Right ventricle myocardium inferior (tissue), 1 donor: ENCODE measurements at places on chromosomes 2 and 18. TPM values are rescaled to one million over a fixed set of nuclear protein-coding genes. Genes with fewer than 3 reads are reported as not detected.

DNA sequence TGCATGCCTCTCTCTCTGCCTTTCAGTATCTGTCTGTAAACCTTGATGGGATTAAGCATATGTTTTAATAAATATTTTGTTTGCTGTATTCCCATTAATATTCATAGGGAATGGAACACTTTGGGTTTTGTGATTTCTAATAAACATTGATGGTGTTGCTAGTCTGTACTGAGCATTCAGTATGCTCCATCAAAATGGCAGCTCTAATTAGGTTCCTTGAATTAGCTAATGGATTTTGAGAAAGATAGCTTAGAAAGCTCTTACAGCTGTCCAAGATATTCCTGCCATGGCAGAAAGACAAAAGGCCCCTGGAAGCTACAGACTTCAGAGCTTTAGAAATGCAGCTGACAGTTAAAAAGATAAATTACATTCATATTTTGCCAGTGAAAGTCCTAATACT lies 199.2 kb upstream of the NRP2 start:
- no peak for DNase-seq

DNA sequence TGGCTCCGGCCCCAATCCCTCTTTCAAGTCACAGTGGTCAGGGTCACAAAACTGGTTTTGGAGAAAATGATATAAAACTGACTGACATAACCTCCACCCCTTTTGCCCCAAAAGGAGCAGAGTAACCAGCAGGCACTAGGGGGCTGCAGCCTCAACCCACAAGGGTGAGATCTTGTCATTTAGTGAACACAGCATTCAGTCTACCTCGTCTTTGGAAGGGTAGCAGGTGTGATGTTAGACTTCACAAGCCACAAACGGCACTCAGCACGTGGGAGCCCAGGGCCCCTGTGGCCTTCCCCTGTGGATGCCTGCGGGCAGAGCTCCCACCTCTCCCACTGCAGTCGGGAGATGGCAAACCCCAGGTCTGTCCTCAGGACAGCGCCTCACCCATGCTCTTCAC lies 372.1 kb upstream of the MYT1L start:
- no peak for DNase-seq

DNA sequence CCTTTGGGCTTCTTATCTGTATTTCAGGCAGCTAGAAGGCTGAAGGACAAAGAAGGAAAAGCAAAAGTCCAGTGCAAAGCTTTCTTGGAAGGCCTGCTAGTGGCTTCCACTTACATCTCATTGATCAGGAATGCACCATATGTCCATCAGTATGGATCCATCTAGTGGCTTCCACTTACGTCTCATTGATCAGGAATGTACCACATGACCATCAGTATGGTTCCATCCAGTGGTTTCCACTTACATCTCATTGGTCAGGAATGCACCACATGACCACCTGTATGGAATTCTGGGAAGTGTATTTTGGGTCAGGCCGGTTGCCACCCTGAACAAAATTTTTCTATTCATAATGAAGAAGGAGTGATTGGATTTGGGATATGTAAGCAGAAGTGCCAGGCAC lies 70.6 kb downstream of the LYPD6 start:
- DNase-seq: no peak

DNA sequence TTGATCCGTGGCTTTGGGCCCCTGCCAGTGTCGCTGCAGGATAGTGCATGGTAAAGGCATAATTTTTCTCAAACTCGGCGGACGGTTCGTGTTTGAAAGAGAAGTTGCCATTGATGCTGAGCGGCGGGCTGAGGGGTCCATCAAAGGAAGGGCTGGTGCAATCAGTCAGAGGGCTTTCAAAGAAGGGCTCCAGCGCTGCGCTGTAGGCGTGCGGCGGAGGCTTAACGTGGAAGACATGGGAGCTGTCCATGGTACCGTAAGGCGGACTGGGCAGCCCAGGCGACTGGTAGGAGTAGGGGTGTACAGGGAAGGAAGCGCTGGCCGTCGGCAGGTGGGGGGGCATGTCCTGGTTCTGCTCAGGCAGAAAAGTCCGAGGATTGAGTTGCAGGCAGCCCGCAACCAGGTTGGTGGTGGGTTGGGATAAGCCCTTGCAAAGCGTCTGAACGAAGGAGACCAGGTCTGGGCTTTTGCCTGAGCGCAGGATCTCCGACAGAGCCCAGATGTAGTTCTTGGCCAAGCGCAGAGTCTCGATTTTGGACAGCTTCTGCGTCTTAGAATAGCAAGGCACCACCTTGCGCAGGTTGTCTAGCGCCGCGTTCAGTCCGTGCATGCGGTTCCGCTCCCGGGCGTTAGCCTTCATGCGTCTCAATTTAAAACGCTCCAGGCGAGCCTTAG lies 2.3 kb downstream of the NEUROD1 start:
- DNase-seq: peak; percentile 74

DNA sequence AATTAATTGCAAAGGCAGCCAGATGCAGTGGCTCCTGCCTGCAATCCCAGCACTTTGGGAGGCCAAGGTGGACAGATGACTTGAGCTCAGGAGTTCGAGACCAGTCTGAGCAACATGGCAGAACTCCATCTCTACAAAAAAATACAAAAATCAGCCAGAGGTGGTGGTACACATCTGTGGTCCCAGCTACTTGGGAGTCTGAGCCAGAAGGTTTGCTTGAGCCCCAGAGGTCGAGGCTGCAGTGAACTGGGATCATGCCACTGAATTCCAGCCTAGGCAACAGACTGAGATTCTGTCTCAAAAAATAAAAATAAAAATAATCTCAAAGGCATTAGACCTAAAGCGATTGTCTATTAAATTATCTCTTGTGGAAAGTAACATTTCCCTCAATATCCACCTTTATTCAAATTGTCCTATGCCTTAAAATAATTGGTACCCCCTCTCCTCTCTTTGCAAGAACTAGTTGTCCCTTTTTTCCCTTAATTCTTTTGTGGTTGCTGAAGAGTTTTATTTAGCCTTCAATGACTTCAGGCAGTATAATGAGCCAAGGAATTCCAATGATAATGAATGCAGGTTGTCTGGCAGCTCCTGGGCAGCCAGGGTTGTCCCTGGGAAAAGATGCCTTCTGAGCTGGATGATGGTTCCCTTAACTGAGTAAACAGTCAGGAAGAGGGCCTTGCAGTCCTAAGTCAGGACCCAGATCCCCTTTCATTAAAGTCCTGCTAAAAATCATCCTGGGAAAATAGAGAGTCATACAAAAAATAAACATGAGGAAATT lies 32.2 kb downstream of the GPR75 start:
- no peak for DNase-seq

DNA sequence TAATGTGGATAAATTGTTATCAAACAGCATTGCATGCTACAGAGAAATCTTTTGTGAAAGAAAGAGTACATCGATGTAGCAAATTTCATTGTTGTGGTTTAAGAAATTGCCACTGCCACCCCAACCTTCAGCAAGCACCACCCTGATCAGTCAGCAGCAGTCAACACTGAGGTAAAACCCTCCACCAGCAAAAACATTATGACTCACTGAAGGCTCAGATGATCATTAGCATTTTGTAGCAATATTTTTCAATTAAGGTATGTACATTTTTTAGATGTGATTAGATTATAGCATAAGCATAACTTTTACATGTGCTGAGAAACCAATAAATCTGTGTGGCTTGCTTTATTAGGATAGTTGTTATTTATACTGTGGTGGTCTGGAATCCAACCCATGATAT lies 75.5 kb downstream of the ZNF385B start:
- DNase-seq: no peak

DNA sequence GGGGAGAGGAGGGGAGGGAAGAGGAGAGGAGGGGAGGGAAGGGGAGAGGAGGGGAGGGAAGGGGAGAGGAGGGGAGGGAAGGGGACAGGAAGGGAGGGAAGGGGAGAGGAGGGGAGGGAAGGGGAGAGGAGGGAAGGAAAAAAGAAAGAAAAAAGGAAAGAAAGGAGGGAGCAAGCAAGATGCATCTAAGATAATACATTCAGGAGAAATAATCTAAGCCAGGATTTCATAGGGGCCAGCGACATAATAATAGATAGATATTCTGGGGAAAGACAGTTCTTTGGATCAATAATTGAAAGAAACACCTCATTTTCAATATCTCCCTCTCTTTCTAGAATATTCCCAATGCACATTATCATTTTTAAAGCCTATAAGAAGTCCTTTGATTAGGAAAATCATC lies 328.9 kb upstream of the ID2 start:
- no peak for DNase-seq

- DNase-seq: no peak
Measured at GRCh38 chr2:230701308-230701707, 11.3 kb upstream of the CAB39 start.

DNA sequence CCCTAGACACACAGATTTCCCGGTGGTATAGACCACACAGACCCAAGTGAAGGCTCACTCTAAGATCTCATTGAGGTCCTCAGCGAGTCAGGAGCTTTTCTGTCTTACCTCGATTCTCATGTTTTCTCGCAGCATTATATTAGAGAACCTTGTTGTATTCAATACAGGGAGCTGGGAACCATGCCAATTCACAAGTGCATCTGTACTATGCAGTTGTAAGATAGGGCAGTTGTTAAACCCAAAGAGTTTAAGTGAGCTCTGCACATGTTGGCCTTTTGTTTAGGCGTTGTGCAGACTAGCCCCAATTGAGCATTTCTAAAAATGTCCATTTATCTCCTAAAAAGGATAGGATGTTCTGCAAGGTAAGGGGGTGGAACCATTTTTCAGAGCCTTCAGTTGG lies 59.6 kb downstream of the FEZ2 start:
- no peak for DNase-seq

DNA sequence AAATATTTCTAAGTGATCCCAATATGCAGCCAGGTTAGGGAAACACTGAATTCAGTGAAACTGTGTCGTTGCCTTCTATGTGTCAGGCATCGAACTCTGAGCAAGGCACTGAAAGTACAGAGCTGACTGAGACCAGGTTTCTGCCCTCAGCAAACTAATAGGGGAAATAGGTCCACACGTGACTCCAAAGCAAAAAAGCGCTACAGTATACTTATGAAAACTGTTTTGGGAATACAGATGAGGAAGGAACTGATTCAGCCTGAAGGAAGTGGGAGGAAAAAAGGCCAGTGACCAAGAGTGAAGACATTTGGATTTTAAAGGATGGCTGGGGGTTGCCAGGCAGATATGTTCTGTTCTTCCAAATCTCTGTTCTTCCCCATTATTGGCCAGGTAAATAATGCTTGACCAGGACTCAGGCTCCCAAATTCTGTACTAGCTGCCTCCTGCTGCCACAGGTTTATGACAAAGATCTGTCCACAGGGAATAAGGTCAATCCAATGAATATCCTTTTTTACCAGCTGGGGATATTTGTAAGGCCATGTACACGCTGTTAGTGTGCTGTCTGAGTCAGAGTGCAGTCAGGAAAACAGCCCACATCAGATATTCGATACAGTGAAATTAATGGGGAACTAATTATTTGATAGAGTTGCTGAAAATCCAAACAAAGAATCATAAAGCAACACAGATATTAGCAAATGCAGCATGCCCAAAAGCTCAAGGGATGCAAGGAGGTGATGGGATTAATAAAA lies 24.5 kb upstream of the INPP4A start:
- DNase-seq: no peak

GRCh38 chr2:12265646-12266045 lies 451.1 kb upstream of the TRIB2 start:
- DNase-seq: no peak

GRCh38 chr18:58335821-58336220 lies 291.8 kb downstream of the NEDD4L start:
- DNase-seq: no peak

GRCh38 chr2:36780231-36780839 lies 83.8 kb downstream of the VIT start:
- DNase-seq: no peak

GRCh38 chr18:303607-304006 lies 35.8 kb upstream of the THOC1 start:
- DNase-seq: no peak

GRCh38 chr2:40284797-40285196 lies 167.1 kb downstream of the SLC8A1 start:
- DNase-seq: no peak

PDCD1 gene
- total RNA-seq: 1.2 TPM

MAT2A gene
- total RNA-seq: 118 TPM

CYP27A1 gene
- total RNA-seq: 12.5 TPM

IL1F10 gene
- not detected for total RNA-seq

HOXD13 gene
- total RNA-seq: not detected

LRRTM4 gene
- 0.92 TPM for total RNA-seq

TANC1 gene
- 62.4 TPM for total RNA-seq
